ENCODE measurements at places on chromosomes 5 and 9.

DNA sequence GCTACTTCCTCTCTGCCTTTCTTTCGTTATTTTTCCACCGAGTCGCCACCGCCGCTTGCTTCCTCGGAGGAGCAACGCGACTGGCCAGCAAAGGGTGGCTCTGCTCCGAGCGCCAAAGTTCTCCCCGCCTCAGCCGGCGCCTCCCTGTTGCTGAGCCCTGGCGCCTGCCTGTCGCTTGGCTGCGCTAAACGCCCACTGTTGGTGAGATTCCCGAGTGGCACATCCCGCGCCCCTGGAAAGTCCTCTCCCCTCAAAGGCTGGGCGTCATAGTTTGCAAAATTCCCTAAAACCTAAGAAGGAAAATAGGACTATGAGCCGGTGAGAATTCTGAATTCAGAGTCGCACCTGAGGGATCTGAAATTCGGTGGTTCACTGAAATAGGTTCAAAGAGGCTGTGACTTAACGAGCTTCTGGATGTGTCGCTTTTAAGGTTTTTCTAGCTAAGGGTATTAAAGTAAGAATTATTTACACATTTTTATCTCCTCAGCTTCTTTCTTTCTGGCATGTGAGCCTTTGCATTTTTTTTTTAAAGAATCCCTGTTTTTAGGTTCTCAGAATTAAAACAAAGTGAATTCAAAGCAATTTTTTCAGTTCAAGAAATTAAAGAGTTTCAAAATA, at the start of gene GRIN3A:
TSS of gene GRIN3A (minus strand) at position 82 of the 618 bp plus-strand sequence. CDS start 668 bp downstream, outside the sequence.
- no peak for DNase-seq

DNA sequence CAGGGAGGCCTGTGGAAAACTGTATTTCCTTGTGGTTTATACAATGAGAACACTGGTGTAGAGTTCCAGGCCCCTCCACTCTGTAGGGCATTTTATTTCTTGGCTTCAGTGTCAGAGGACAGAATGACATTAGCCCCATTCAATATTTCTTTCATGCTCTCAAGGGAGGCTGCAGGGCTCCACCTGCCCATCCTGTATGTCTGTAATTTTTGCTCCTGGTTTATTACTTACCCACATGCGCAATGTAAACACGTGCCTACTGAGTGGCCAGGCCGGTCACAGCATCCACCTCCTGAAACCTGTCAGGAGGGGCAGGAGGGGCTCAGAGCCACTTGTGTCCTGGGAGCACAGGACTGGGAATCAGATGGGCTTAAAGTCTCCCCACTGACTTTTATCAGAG, 82.4 kb downstream of the GADD45G start:
- no peak for DNase-seq

DNA sequence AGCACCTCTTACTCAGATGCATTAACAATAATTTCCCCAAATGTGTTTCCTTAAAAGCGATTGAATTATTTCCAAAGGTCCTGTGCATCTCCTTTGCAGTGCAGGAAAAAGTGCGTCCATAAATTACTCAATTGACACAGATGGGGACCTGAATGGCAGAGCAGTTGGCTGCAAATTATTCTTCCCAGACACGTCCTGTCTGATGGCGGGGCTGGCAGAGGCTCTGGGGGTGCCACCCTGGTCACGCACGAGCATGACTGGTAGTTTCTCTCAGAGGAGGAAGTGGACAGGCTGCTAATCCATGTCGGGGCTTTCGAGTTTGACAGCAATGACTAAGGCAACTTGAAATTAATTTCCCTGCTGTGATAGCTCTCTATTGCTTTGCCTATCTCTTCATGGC, 264.8 kb upstream of the BRINP1 start:
- DNase-seq = no peak

DNA sequence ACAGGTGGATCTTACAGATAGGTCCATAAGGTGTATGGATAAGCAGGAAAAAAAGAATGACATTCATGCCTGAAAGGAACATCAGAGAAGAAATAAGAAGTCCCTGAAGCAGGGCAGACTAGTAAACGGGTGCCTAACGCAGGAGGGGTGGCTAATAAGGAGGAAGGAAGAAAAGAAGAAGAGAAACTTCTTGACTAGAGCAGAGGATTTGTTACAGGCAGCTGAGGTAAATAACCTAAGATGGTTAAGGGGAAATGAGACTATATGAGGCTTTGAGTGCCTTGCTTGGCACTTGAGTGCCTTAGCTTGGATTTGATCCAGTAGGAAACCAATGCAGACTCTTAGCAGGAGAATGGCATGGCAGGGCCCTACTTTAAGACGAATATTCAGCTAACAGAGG, 313.5 kb upstream of the PDE4D start:
- DNase-seq = no peak

DNA sequence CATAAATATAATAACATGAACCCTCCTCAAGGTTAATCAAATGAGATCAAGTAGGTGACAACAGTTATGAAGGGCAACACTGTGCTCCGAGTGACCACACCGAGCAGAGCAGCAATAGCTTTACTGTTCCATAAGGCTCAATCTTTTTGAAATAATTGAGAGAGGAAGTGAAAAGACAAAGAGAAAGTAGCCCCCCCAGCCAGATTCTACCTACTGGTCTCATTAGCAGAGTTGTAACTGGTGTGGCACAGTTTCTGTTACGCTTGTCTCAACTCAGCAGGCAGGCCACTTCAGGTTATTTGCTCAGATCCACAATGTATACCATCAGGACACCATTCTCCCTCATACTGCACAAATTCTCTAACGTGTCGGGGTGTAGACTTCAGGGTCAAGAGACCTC, 14.0 kb downstream of the PRUNE2 start:
- DNase-seq = no peak

DNA sequence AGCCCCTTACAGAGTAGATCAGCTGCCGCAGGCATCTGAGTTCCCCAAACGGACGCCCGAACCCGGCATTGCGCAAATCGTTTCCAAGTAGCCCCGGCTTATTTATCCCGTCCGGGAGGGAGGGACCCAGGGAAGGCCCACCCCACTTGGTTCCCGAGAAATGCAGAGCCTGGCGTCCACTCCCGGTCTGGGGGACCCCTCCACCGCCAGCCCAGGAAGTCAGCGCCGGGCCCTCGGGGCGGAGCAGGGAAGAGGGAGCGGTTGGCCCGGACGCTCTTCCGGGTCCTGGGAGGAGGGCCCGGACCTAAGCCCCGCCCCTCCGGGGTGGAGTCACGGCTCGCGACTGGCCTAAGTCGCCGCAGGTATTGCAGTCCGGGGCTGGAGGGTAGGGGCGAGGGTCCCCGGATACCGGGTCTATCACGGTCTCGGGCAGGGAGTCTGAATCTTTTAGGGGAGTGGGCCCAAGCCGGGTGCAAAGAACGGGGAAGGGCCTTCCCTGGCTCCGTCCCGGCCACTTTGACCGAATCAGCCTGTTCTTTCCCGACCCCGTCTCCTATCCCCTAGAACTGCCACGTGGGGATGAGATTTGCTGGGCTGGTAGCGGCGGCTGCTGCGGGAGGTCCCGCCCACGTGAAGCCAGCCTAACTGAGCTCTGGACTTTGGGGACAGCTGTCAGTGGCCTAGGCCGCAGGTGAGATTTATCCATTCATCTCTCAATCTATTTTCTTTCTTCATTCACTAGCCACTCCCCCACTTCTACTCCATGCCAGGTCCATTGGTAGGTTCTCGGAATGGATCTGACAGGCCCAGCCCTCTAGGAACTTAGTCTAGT, at the start of gene RABEPK:
TSS of gene RABEPK (plus strand) at position 327 of the 832 bp plus-strand sequence. CDS start 2,472 bp downstream, outside the sequence.
- DNase-seq = peak; percentile 69

- no peak for DNase-seq
Measured at GRCh38 chr5:141603923-141604717, 14.7 kb downstream of the DIAPH1 start.

DNA sequence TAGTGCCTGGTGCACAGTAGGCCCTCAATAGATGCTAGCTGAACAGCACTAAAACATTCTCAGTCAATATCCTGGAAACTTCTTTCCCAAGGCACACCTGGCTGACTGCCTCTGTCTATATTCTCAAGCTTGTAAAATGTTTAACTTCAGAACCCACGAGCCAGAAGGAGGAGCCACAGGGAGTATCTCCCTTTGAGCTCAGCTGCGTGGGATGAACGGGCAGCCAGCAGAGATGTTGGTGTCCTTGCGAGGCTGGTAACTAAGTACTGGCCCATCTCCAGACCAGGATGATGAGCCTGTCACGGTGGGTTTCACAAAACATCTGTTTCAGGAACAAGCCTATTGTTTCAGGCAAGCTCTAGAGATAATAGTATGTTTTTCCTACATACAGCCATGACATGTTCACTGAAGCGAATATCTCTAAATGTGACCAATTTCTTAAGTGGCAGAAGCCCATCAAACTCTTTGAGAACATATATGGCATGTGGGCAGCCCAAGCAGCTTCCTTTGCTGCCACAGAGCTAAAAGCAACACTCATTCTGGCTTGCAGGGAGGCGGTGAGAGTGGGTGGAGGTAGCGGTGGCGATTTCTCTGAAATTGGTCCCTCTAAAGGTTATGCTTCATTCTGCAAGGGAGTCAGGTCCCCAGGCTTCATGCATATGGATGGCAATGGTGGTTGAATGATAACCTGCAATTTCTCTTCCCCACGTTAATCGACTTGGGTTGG, 206.2 kb downstream of the TTLL11 start:
- no peak for DNase-seq

All from activated naive CD4-positive, alpha-beta T cell (primary cell).